ENCODE measurements at places on chromosomes 1 and 21.
A peak's percentile ranks its signal among the peaks of the same experiment; 100 is the strongest.

DNA sequence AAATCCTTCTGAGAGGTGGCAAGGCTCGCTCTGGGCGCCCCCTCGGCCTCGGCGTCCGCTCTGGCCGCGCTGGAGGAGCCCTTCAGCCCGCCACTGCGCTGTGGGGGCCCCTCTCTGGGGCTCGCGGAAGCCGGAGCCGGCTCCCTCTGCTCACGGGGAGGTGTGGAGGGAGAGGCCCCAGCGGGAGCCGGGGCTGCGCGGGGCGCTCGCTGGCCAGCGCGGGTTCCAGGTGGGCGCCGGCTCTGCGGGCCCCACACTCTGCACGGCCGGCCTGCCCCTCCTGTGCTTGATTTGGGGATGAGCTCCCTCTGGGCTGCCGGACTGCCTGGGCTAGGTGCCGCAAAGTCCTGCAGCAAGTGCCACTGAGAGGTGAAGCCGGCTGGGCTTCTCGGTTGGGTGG lies 1260.7 kb upstream of the PRMT6 start:
- no peak for DNase-seq

GRCh38 chr1:90831910-90832309 lies 114.8 kb upstream of the BARHL2 start:
- no peak for DNase-seq

DNA sequence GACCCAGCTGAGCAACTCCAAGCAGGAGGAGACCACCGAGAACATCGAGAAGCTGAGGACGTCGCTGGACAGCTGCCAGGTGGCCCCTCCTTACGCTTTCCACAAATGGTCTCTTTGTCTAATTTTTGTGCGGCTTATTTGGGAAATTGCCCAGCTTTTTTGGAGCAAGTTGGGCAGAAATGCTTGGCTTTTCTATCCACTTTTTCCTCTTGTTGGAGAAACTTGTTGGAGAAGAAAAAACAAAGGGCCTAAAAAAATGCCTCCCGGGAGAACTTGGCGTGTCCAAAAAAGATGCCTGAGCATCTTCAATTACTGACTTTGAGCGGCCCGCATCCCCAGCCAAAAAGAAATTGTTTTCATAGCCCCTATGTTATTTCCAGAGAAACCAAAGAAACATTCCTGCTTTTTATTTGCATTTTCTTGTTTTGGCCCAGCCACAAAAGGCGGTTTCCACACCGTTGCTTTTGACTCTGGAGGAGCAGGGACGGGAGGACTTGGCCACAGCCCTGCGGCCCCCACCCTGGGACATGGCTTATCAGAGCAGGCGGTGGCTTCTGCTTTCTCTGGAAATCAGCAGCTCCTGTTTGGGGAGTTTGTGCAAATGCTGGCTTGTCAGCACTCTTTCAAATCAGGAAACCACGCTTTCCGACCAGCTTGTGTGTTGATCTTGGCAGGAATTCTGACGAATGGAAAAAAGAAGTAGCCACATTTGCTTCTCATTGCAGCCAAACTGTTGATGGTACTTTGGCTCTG lies 81.2 kb upstream of the EFHD2 start:
- DNase-seq: no peak

DNA sequence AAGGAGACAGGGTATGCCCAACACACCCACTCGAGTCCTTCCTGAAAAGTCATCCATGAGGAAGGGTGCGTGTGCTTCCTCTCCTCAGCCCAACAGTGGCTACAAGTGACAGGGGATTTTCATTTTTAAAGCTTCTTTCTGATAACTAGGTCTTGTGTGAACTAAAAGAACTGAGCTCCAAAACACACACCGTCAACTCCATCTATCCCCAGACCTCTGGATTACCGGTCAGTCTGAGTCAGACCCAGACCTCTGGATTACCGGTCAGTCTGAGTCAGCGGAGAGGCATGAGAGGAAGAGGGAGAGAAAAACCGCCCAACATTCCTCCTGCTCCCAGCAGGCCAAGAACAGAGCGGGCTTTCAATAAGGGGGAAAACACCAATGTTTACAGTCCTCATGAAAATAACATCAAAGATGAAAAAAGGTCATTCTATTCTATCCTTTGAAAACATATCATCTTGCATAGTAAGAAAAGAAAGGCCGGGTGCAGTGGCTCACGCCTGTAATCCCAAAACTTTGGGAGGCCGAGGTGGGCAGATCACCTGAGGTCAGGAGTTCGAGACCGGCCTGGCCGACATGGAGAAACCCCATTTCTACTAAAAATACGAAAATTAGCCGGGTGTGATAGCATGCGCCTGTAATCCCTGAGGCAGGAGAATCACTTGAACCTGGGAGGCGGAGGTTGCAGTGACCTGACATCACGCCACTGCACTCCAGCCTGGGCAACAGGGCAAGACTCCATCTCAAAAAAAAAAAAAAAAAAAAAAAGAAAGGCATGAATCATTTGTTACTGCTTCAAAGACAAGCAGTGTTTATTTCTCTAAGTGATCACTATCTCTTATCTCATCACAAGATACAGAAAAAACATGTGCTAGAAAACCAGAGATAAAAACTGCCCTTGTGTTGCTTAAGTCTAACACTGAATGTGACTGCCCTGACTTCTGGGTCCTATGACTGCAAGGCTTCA lies 3.4 kb downstream of the PTTG1IP start:
- DNase-seq: no peak

GRCh38 chr1:40710581-40711315 lies 19.2 kb downstream of the NFYC start:
- DNase-seq: no peak

DNA sequence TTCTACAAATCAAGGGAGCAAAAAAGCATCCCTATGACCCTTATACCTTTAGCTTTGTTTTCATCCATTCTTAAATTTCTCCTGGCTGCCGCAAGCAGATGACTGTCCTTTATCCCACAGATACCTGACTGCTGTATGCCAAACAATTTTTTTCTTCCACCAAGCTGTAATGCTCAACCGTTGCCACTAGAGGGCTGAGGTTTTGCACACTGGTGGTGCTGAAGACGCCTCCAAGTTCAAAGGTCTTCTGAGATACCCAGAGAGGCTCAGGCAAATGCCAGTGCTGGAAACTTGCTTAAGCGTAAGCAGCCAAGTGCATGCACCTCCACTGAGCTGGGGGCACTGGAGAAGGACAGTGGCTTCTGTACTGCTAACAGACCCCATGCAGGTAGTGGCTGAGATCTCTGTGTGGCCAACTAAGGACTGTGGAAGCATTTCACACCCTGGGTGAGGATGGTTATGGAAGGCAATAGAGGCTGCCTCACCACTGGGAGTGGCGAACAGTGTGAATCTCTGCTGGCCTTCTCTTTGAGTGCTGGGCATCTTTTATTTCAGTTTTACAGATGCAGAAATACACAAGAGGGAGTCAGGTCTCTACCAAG lies 28.5 kb downstream of the CNIH3 start:
- peak; percentile 49 for DNase-seq

DNA sequence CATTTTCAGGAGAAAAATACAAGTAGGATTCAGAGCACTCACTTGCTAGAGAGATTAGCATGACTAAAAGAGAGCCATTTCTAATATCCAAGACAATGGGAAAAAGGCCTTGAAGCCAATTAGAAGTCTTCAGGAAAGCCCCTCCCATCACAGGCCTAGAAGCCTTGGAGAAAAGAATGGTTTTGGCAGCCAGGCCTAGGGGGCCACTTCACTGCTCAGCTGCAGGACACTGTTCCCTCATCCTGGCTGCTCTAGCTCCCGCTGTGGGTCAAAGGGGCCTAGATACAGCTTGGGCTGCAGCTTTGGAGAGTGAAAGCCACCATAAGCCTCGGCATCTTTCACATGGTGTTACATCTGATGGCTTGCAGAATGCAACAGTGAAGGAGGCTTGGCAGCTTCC lies 62.8 kb downstream of the RGS4 start:
- DNase-seq: no peak

DNA sequence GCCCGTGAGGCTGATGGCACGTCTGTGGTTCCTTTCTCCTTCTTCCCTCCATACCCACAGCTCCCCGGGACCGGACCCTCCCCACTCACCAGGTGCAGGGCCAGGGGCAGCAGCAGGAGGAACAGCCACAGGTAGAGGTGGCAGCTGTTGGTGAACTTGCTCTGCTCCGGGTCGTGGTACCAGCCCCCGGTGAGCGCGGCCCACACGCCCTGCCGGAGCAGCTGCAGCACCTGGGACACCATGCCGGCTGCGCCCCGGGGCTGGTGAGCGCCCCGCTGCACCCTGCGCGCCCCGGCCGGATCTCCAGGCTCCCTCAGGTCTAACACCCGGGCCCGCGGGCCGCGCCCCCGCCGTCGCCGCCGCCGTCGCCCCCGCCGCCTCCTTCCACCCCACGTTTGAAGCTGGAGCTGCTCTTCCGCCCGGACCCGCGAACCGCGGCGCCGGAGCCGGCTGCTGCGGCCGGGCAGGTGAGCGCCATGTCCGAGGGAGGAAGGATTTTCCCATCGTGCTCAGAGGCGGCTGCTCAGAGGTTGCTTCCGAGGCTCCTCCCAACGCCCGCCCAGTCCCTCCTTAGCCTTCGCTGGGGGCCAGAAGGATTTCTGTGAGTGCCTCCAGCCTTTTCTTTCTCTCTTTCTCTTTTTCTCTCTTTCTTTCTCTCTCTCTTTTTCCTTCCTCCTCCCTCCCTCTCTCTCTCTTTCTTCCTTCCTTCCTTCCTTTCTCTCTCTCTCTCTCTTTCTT lies at the start of gene PCNX2:
Gene PCNX2, minus strand, starts transcription at position 489 of the 738 bp plus-strand sequence. Its CDS starts 247 bp downstream, at position 242.
- peak; percentile 89 for DNase-seq

DNA sequence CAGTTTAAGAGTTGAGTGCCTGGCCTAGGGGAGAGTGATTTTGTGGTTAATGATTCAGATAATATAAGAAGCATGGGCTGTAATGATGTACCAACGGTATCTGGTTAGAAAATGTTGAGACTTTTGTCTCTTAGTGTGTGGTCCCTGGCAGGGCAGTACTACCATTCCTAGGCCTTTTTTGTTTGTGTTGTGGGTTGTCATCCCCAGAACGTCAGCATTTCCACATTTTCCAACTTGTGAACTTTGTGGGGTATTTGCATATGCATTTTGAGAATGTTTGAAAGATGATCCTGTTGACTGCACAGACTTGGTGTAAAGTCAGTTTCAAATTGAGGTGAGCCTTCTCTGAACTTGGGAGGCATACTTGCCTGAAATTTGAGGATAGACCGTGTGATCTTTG lies 11.4 kb downstream of the NEK7 start:
- DNase-seq: no peak

GRCh38 chr21:10511116-10511515 lies 10.3 kb upstream of the TPTE start:
- no peak for DNase-seq

DNA sequence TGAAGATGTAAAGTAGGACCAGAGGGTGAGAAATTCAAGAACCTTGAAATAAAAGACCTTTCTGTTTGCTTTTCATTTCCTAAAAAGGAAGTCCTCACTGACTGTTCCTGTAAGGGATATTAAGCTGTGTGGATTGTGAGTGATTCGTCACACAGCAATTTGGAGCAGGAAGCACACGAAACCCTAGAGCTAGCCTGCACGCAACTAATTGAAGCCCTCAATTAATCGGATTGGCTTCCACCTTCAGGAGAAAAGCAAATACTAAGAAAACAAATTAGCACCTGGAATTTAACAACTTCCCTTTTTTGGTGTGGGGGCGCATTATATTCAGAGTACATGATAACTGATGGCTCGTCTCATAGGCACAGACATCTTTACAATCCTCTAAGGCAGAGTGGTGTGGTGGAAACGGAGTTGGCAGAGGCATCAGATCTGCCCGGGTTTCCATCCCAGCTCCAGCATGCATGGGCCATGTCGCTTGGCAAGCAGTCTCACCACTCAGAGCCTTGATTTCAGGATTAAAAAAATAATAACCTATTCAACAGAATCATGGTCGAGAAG lies 95.2 kb downstream of the KCNJ15 start:
- peak; percentile 63 for DNase-seq

DNA sequence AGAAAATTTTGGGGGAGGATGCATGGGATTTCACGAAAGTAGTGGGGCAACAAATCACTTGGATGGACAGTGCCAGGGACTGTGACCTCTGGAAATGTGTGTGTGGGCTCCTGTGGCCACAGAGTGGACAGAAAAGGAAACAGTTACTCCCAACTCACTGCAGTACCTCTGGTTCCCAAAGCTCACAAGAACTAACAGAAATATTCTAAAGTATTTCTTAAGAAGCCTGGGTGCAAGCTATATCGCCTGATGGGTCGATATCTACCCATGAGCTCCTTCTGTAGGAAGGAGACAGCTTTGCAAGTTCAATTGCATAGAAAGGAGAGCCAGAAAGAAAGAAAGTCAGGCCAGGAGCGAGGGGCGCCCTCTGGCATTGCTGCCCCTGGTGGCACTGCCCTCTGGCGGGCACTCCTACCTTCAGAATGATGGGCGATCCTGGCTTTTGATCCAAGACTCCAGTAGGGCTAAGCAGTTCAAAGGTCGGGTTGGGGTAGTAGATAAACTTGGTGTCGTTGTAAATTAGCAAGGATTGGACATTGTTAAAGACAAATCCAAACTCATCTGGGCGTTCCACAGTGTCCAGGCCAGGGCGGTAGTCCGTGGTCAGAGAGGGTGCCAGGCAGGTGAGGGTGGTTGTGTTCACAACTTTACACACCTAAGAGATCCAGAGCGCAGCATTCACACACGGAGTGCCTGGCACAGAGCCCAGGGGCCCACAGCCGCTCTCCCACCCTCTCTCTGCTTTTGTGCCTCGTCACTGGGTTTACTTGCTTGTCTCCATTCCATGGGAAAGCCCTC lies 134.7 kb upstream of the CD34 start:
- DNase-seq: peak; percentile 17

GRCh38 chr1:115717541-115717940 lies 51.0 kb downstream of the CASQ2 start:
- DNase-seq: peak; percentile 17

DNA sequence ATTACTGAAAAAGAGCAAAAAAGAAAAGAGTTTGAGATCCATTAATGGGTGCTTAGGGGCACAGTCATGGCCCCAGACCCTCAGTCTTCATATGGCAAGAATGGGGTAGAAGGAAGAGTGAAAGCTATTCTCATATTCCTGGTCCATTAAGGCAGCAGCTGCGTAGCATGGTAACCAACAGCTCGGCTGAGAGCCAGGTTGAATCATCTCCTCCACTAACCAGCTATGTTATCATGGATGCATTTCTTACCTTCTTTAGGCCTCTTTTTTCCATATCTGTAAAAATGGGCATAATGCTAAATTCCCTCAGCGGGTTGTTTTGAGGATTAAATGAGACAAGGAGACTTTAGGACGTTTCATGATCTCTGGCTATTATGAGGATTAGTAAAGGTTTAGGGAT lies 15.0 kb upstream of the SARS1 start:
- no peak for DNase-seq

Measured in NCI-H2081 (cell line).